ENCODE measurements at places on chromosomes 11 and 22. TPM values are rescaled to one million over a fixed set of nuclear protein-coding genes. Genes with fewer than 3 reads are reported as not detected.

DNA sequence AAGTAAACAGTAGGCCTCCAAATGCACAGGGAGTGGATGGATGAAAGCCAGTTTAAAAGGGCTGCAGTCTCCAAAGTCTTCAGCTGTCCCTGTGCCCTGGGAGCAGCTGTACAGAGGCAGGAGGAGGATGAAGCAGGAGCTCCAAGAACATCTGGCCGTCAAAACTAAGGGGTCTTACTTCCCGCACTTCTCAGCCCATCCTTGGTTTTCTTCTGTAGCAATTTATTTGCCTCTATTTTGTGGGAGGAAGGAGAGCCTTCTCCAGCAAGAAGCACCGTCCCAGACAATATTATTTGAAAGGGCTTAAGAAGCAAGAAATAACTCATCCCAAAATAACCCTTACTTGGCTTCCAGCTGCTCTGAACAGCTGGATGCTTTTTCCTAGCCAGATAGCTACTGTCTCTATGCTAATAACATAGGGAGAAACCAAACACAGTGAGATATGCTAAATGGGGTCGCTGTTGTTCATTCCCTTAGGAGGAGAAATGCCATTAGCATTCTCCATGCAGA is 133.2 kb downstream of the SPATA19 start:
- DNase-seq: no peak

The SCGB1D4 gene
- not detected for polyA plus RNA-seq

- no peak for DNase-seq
Measured at GRCh38 chr22:40463017-40463631, 92.7 kb downstream of the SGSM3 start.

GRCh38 chr11:70140711-70141485 is 62.2 kb upstream of the FADD start:
- no peak for DNase-seq

All from GM23248 (cell line).